Thoracic aorta (tissue), 2 donors: ENCODE measurements at places on chromosomes 2 and 18. TPM values are rescaled to one million over a fixed set of nuclear protein-coding genes. Genes with fewer than 3 reads are reported as not detected.

CD28 gene
- total RNA-seq, result 4.3 TPM

PROC gene
- total RNA-seq, result not detected

RIT2 gene
- not detected for total RNA-seq

PKDCC gene
- total RNA-seq, result 225 TPM

LOXHD1 gene
- total RNA-seq, result 0.27 TPM
